8988T (cell line): ENCODE measurements at places on chromosomes 11 and 22.

GRCh38 chr11:45924036-45924915 is 1.8 kb downstream of the LARGE2 start:
- peak; percentile 79 for DNase-seq

DNA sequence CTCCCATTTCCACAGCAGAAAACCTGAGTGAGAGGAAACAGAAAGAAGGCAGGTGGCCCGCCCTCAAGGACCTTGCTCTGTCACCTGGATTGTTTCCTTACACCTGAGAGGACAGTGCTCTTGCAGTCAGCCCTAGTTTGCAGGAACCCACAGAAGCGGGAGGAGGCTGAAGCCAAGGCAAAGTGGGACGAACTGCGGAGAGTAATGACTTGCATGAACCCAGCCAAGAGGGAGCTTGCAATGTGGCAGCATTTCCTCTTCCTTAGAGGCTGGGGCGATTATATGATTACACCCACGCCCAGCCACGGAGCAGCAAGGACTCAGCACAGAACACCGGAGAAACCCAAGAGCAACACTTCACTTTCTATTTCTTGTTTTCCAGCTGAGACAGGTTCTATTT is 102.6 kb downstream of the SPON1 start:
- DNase-seq, result no peak

DNA sequence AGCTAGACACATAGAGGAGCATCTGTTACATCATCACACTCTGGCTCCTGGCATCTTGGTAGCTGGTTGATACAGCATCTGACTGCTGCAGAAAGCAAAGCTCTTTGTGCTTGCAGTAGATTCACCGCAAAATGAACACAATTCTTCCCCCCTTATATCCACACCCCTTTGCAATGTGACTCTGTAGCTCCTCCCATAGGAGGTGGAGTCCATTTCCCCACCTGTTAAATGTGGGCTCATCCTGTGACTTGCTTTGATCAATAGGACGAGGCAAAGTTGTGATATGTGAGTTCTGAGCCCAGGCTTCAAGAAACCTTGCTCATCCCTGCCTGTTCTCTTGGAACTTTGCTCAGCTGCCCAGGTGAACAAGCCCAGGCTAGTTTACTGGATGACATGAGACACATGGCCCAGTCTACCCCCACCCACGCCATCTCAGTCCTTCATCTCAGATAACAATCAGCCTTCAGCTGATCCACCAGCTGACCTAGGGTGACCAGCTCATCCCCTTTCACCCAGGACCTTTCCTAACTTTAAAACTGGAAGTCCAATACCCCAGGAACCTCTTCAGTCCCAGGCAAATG is 272.2 kb downstream of the TENM4 start:
- no peak for DNase-seq

- no peak for DNase-seq
Measured at GRCh38 chr11:100674212-100674611, 12.9 kb upstream of the ARHGAP42 start.

DNA sequence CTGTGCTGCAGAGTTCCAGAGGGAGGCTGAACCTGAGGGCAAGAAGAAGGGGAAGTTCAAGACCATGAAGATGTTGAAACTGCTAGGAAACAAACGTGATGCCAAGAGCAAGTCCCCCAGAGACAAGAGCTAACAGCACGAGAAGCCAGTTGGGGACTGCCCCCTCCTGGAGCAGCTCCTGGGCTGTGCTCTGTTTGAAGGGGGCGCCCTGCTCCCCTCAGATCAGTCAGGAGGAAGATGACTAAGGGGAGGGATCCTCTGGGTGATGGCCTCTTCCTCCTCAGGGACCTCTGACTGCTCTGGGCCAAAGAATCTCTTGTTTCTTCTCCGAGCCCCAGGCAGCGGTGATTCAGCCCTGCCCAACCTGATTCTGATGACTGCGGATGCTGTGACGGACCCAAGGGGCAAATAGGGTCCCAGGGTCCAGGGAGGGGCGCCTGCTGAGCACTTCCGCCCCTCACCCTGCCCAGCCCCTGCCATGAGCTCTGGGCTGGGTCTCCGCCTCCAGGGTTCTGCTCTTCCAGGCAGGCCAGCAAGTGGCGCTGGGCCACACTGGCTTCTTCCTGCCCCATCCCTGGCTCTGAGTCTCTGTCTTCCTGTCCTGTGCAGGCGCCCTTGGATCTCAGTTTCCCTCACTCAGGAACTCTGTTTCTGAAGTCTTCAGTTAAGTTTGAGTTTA is 12.6 kb downstream of the C22orf23 start:
- no peak for DNase-seq

GRCh38 chr11:113289431-113290187 is 24.8 kb upstream of the TTC12 start:
- peak; percentile 69 for DNase-seq

DNA sequence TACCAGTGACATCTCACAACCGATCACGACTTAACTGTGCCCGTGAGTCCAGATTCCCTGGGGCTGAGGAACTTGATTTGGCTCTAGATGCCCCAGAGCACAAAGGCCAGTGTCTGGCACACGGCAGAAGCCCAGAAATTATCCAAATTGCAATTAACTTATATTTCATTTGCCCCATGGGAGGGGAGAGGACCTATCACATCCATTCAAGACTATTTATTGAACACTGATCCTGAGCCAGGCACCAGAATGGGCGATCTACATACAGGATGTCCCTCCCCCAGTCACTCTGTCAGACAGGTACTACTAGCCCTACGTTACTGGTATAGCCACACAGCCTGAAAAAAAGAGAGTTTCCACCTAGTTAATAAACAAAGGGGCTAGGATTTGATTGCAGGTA is 5.1 kb downstream of the DNAL4 start:
- no peak for DNase-seq

DNA sequence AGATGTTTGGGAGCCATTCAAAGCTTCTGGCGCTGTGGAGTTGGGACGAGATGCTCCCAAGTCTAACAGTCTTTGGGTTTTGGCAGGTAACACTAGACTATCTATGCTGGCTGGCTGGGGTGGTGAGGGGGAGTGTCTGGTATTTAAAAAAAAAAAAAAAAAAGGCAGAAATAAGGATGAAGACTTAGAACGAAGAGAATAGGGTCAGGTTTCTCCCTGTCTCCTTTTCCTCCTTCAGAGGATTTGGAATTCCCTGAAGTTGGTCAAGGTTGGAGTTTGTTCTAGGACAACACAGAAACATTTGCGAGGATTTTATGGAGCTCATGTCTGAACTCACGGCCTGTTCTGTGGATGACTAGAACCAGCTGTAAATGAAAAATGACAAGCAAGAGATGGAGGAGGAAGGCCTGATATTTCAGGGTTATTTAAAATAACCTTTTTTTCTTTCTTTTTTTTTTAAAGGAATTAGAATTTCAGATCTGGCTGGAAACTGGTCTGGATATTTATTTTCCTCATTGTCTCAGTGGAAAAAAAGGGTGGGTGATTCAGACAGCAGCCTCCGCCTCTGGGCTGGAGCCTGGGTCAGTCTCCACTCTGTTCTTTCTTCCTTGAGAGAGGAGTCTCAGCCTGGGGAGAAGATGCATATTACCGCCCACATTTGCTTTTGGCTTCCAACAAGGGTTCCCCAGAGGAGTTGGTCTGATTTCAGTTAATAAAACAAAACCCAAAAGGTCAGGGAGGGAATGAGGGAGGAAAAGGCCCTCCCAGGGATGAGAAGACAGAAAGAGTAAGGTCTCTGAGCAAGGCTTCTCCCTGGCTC is 80.1 kb downstream of the USP35 start:
- no peak for DNase-seq

- DNase-seq, result no peak
Measured at GRCh38 chr22:50675553-50676179, 3.0 kb downstream of the SHANK3 start.

- no peak for DNase-seq
Measured at GRCh38 chr22:48253573-48253972, 1491.1 kb downstream of the TBC1D22A start.

- DNase-seq, result no peak
Measured at GRCh38 chr22:42299586-42300258, 29.3 kb upstream of the TCF20 start.

DNA sequence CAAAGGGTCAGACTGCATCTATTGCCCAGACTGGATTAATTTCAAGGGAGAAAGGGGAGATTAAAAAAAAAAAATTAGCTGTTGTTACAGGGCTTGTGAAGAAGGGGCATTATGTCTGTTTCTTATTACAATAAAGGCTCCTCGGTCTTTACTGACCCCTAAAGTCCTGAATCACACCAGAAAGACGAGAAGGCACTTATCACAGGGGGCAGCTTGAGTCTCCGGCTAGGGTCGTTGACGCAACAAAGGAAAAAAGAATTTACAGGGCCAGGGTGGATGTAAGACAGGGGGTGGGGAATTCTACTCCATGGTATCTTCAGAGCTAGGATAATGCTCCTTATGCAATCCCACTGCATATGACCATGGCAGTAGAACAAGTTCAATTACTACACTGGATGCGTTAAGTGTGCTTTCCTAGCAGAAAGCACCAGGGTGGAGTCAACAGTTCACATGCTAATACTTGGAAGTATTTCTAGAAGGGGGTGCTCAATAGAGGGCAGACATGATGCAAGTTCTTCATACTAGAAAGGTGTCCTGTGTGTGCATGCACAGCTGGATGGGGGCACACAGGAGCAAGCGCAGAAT is 16.5 kb downstream of the DDX17 start:
- no peak for DNase-seq

GRCh38 chr22:30129636-30130035 is 49.4 kb downstream of the HORMAD2 start:
- DNase-seq, result no peak

DNA sequence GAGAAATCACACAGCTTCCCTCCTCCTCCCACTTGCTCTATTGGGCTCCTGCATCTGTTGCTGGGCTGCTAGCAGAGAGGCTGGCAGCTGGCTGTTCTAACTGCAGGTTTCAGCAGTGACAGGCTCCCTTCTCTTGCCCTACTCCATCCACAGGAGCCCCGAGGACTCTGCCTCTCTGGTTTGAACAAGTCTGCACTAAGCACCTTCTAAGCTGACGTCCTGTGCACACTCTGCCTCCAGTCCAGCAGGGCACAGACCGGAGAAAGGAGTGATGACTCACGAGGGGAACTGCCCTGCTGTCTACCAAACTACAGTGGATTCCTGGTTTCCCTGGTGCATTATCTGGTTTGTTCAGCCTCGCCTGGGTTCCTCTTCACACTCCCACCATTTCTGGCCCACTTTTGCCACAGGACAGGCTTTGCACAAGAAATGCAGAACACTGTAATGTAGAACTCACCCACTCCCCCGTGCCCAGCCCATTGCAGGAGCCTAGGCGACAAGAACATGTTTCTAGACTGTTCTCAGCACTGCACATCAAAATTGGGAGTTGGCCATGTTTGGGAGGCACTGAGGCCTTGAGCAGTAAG is 26.0 kb downstream of the IL10RA start:
- DNase-seq, result no peak

- no peak for DNase-seq
Measured at GRCh38 chr11:82787981-82788380, 54.3 kb upstream of the FAM181B start.

- DNase-seq, result no peak
Measured at GRCh38 chr11:17718510-17718962, 835 bp upstream of the MYOD1 start.

DNA sequence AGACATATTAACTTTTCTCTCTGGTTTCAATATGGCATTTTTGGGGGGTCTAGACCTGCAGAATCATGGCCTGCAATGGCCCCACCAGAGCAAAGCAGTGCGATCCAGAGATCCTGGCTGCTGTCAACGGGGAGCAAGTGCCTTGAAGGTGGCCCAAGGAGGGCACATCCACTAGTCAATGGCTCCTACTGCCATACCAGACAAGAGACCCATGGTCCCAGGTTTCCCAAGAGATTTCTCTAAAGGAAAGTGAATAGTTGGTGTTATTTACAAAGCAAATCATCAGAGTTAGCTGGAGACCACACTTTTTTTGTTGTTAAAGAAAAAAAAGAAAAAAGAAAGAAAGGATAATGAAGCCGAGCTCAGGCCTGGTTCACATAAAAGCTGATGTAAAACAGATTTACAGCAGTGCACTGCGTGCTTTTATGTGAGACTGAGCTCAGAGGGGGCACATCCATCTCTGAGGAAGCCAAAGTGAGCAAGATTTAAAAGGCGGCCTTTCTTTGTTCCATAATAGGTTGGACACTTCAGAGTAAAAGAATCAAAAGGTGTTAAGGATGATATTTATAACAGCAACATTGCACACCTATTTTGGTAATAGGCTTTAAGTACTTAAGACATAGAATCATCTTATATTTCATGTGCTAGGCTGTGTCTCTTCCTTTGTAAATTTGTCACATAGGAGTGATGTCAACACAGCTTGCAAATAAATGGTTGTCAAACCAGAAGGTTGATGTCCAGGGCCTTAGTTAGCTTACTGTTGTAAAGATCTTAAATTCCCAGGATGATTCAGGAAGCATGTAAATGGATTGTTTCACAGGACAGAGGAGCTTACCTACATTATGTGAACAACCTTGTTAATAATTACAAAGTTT is 201.3 kb upstream of the NTM start:
- DNase-seq, result no peak

GRCh38 chr22:19772673-19773469 is 12.3 kb downstream of the TBX1 start:
- DNase-seq, result no peak

DNA sequence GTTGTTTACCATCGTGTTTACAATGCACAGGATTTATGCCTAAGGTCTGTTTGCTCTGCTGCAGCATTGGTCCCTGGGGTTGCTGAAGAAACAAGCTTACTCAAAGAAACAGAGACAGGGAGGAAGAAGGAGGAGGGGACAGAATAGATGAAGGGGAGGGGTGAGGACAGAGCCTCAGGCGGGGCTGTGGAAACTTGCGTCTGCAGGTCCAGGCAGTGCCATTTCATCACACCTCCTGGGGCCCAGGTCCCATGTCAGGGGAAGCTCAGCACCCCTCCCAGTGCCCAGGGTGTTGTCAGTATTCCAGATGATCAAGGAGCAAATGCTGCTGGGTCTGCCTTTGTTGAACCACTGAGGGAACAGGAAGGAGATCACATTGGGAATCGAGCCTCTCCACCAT is 1406.8 kb downstream of the TBC1D22A start:
- no peak for DNase-seq

DNA sequence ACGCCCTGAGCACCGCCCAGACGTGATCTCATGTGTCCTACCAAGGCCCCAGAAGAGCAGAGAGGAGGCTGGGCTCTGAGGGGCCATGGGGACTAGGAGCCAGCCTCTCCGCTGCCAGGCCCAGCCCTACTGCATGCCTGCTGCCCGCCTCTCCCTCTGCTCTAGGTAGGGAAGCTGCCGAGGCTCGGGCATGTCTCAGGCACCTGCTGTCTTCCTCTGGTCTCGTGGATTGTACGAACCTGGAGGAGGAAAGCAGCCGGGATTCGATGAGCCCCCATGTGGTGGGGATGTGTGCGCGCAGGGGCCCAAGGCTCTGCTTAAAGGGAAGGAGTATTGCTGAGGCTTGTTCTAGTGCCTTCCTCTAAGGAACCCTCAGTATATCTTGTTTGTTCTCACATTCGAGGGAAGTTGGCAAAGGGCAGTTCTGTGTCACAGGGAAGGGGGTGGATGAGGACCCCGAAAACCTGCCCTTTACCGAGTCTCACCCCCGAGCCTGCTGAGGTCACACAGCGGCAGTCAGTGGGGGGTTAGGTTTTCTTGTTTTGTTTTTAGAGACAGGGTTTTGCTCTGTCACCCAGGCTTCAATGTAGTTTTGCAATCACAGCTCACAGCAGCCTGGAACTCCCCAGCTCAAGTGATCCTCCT is 21.2 kb downstream of the DAGLA start:
- DNase-seq, result no peak

- DNase-seq, result no peak
Measured at GRCh38 chr11:83326326-83326725, 40.2 kb upstream of the CCDC90B start.
